ENCODE measurements at places on chromosomes 4 and X.
A peak's percentile ranks its signal among the peaks of the same experiment; 100 is the strongest.

- DNase-seq: peak; percentile 52
Observed at GRCh38 chr4:121070696-121071639, 1.4 kb downstream of the NDNF start.

GRCh38 chr4:123838474-123838873, 441.9 kb downstream of the SPRY1 start:
- DNase-seq: no peak

GRCh38 chr4:25007598-25007997, 23.1 kb downstream of the LGI2 start:
- no peak for DNase-seq

DNA sequence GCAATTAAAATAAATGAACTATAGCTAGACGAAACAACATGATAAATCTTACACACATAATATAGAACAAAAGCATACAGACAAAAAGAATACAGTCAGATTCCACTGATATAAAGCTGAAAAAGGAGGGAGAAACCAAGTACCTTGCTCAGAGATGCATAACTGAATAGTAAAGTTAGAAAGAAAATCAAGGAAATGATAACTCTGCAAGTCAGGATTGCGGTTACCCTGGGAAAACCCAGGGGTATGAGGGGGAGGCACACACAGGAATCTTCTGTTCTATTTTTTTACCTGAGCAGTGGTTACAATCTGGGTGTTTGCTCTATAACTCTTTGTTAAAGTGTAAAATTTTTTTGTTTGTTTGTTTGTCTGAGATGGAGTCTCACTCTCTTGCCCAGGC, 209.1 kb downstream of the CBR4 start:
- no peak for DNase-seq

DNA sequence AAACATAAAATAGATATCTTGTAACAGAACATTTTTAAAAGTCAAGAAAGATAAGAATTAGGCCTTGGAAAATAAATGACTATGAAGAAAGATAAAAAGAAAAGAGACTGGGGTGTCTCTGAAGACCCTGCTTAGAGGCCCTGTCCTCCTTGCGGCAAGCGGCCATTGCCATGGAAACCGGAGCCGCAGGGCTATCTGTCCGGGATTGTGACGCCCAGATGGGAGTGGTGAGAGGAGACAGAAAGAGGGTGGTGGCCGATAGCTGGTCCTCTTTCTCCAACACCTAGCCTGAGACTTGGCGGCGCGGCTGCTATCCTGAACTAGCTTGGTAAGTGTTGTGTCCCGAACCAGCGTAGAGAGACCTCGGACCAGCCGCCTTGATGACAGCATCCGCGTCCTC, at the start of gene DUSP21:
Gene DUSP21, plus strand, starts transcription at position 269 of the 400 bp plus-strand sequence. Its CDS starts 112 bp downstream, at position 381.
- no peak for DNase-seq

GRCh38 chr4:138460477-138461414, 218.6 kb upstream of the SLC7A11 start:
- no peak for DNase-seq

DNA sequence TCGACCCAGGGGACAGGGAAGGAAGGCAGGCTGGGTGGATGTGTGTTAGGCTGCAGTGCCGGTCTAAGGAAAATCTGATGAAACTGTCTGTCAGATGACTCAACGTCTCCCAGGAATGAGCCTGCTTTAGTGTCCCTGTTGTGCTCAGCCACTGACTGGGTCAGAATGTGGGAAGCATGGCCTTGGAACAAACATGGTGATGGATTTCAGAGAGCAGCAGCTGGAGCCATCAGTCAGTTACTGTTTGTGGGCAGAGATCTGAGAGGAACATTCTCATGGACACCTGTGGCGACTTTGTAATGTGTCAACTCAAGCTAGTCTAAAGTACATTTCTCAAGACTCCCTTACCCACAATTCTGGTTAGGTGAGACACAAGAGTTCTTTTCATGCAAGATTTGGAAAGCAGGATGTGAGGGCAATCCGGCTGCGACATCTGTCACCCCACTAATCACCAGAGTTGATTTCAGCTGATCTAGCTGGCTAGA, 63.2 kb downstream of the ANAPC10 start:
- DNase-seq: no peak

DNA sequence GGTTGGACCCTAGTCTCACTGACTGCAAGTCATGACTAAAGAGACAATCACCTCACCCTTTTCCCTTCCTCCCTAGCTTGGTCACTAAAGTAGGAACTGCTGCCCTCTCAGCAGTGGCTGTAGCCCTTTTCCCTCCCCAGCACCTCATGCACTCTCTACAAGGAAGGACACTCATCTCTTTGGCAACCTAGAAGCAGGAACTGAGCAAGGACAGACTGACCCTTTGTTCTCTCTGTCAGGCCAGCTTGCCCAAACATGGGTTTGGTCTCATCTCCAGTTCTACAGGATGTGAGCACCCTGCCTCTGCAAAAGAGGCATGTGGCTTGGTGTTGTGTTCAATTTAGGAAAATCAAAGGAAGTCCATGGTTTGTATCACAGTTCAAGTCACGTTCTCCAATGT, 15.8 kb downstream of the LEF1 start:
- DNase-seq: no peak

DNA sequence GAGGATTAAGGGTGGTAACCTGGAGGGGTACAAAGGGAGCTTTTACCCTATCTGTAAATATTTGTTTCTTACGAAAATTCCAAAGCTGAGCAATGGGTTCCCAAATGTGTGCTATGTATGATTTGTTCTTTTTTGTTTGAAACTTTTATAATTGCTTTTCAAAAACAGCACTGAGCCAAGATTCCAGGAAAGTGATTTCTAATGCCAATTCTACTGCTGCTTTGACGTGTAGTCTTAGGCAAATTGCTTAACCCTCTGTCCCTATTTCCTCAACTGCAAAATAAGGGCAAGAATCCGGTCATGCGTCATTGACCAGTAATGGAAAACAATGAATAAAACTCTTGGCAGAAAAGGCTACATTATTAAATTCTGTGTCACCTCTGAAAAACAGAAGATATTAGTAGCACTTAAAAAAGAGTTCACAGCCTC, 454.7 kb downstream of the IL15 start:
- no peak for DNase-seq

DNA sequence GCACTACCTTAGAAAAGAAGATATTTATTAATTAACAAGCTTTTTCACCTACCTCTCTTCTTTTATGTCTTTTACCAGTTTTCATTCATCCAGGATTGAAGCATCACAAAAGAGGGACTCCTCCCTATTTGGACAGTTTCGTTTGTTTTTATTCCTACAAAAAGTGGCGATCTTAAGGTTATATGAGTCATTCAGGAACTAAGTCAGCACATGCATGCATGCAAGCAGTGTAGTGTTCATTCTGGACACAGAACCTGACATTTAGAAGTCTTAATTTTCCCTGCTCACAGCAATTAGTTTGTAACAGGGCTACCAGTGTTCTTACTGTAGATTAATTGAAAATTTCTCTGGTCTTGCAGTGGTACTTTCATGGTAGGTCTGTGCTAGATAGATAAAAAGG, 47.9 kb upstream of the QRFPR start:
- no peak for DNase-seq

DNA sequence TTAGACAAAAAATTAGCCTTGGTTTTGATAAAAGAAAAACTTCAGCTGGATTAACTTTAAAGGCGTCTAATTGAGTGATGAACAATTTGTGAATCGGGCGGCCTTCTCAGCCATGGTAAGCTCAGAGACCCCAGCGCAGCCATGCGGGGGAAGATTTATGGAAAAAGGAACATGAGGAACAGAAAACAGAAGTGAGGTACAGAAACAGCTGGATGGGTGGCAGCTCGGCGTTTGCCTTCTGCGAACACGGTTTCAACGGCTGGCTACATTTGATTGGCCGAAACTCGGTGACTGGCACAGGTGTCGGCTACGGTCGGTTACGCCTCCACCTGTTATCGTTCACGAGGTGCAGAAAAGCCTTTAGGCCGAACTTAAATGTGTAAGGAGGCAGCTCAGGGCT, 401.4 kb upstream of the FAT1 start:
- DNase-seq: no peak

DNA sequence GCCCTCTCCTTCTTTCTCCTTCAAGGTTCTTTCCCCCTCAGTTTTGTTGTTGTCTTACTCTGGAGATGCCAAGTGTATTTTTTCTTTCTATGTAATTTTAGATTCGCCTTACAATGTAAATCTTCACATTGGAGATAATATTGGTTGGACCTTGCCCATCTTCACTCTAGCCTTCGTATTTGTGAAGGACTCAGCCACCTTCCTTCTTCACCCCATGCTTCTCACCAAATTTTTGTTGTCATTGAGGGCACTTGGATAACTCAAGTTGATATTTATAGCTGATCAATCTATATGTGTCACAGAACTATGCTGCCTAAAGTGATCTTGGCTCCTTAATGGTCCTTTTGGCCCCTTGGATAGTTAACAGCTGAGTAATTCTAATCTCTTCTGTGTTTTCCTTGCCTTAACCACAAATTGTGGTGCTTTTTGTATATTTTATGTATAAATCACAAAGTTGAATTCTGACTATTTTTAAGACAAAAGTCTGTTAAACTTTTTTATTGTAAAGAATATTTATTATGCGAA, 6.5 kb downstream of the SPRY1 start:
- no peak for DNase-seq

GRCh38 chr4:8188085-8188484, 11.0 kb upstream of the SH3TC1 start:
- DNase-seq: no peak

- DNase-seq: no peak
Observed at GRCh38 chr4:67659065-67659464, 41.9 kb downstream of the UBA6 start.

GRCh38 chrX:65667503-65668376, at the start of gene MSN:
Gene MSN, plus strand, starts transcription at chrX:65667654. Its CDS starts 188 bp downstream, at chrX:65667842.
- peak; percentile 82 for DNase-seq

DNA sequence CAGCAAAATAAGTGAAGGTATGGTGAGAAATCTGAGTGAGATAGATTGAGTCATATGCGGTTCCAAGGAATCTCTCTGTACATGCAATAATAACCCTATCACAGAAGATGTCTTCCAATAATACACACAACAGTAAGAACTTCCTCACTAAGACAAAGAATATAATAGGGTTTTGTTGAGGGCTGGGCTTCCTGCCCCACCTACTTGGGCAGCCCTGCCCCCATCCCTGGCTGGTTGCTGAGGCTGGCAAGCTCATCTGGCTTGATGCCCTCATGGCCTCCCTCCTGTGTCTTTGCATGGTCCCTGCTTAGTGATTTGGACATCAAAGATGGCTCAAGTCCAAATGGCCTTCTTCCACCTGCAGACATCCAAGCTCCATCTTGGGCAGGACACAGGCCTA, 2.7 kb downstream of the GEMIN8 start:
- no peak for DNase-seq

- DNase-seq: no peak
Observed at GRCh38 chrX:27186671-27187070, 276.5 kb downstream of the PPP4R3C start.

- no peak for DNase-seq
Observed at GRCh38 chrX:65658229-65658628, 9.2 kb upstream of the MSN start.

DNA sequence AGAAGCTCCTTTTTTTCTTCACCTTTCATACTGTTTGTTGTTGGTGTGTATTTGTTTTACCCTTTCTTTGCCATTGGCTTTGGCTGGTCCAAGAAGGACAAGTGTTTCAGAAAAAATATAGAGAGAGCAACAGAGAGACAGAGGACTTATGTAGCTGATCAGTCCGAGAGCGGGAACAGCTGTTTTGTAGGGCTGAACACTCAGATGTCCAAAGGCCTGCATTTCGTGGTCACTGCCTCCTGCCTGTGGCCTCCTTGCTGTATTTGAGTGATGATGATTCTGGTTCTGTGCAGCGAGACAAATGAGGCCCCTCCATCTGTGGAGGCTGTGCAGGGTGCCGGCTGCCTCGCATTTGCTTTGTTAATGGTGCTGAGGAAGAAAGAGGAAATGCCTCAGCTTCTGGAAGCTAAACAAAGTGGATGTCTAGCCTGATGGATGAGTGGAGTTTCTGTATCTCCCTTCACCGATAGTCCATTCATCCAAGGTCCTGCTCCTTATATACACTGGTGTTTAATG, 19.8 kb upstream of the STOX2 start:
- DNase-seq: no peak

GRCh38 chr4:163243297-163243981, 76.7 kb upstream of the NAF1 start:
- DNase-seq: no peak

DNA sequence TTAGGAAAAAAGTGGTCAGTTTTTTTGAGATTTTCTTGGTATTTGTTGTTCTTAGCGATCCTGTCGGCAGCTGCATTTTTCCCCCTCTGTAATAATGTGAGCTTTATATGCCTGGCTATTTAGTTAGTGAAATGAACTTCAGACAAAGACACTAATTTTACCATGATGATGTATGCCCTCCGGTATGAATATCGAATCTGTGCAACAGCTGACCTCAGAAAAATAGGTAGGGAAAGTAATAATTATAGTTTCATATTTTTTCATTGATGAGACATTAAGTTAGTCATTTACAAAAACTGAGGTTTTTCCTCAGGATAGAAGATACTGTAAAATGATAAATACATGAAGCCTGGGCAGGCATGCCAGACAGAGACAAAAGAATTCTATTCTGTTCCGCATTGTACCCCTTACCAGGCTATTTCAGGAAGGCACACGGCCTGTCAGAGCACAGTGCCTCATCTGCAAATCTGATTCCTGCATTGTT, 155.8 kb downstream of the SHROOM3 start:
- DNase-seq: no peak

DNA sequence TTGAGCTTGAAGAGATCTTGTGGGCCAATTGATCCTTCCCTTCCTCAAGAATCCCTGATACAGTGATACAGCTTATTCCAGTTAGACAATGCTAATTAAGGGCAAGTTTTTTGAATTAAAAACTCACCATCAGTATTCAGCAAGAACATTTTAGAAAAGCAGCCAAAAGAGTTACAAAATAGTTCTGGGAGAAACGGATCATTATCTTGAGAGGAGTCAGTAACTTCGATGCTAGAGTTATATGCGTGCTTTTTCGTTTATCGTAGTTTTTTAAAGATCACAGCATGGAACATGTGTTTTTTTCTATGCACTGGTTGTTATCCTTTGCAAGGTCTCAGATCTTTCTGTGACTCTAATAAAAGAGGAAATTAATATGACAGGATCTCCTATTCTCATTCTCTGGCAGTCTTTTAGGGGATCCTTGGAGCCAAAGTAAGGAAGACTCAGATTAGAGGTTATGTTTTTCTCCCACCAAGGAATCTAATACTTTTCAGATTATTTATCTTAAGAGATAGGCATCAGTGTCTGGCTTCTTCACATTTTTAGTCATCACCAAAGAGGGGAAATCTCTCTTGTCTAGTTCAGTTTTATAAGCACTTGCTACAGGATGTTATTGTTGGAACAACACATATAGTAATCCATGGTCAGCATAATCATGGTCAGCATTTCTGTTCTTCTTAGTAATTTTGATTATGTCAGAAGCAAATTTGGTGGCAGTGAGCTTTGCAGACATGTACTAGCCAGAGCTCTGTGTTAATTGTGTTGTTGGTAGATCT, 109.7 kb downstream of the PDLIM5 start:
- no peak for DNase-seq

GRCh38 chr4:153512162-153512852, 46.1 kb downstream of the TMEM131L start:
- no peak for DNase-seq

DNA sequence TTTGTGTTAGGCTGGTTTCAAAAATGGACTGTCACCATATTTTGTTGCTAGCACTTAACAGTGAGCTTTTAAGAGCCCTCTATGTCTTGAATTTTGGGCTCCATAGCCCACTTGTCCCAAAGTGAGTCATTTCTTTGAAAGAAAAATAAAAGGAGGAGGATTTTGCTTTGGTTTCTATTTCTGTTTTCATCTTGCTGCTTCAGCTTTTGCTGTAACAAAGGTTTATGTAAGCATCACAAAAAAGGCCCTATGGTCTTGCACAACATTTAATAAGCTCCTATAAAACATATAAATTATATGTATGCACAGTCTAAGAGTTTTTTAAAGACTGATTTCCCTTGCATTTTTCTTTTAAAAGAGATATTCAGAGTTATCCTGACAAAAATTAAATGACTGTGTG, 105.2 kb downstream of the PHOX2B start:
- DNase-seq: no peak

Measured in ureter (tissue), 1 donor.